ENCODE measurements at places on chromosomes 4 and X. TPM values are rescaled to one million over a fixed set of nuclear protein-coding genes. Genes with fewer than 3 reads are reported as not detected.

The ENPP6 gene
- total RNA-seq = 0.82 TPM

The TMSB15A gene
- 0.39 TPM for total RNA-seq

The ARHGAP4 gene
- 147 TPM for total RNA-seq

The USO1 gene
- 55.8 TPM for total RNA-seq

The PDCL2 gene
- not detected for total RNA-seq

The PDK3 gene
- 45.1 TPM for total RNA-seq

The UGT2B10 gene
- total RNA-seq = not detected

The SLC25A53 gene
- 6.1 TPM for total RNA-seq

The KLHL13 gene
- total RNA-seq = 0.24 TPM

The ADH7 gene
- not detected for total RNA-seq

The TCEAL6 gene
- not detected for total RNA-seq

The MEPE gene
- not detected for total RNA-seq

The RIPPLY1 gene
- total RNA-seq = not detected

The OTUD6A gene
- not detected for total RNA-seq

The HELT gene
- not detected for total RNA-seq

DNA sequence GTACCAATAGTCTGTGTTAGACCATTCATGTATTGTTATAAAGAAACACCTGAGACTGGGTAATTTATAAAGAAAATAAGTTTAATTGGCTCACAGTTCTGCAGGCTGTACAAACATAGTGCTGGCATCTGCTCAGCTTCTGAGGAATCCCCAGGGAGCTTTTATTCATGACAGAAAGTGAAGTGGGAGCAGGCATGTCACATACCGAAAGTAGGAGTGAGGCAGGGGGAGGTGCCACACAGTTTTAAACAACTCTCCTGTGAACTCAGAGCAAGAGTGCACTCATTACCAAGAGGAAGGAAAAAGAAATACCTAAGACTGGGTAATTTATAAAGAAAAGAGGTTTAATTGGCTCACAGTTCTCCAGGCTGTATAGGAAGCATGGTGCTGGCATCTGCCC is 591.2 kb downstream of the PPP4R3C start:
- ATAC-seq = no peak

- no peak for ATAC-seq
Observed at GRCh38 chrX:93695981-93696380, 22.0 kb downstream of the FAM133A start.

DNA sequence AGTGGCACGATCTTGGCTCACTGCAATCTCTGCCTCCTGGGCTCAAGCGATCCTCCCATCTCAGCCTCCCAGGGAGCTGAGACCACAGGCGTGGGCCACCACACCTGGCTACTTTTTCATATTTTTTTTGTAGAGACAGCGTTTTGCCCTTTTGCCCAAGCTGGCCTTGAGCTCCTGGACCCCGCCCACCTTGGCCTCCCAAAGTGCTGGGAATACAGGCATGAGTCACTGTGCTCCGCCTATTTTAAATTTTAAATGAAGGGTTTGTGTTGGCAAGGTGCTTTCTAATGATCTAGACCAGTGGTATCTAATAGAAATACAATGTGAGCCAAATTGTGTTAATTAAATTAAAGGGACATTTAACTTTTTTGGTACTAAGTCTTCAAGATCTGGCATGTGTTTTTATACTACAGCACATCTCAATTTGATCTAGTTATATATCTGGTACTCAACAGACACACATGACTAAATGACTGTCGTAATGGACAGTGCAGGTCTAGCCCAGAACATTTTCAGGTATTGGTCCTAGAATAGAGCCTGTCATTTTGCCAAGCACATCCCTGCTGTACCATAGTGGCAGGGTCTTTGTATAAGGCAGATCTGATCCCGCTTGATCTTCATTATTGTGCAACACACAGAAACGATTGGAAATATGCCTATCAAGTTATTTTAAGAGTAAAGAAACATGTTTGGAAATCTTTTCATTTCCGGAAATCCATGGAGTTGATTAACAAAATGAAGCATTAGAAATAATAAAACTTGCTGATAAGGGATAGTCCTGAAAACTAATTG is 7.3 kb downstream of the PGK1 start:
- ATAC-seq = no peak

GRCh38 chrX:17456526-17456925 is 81.5 kb downstream of the NHS start:
- no peak for ATAC-seq

DNA sequence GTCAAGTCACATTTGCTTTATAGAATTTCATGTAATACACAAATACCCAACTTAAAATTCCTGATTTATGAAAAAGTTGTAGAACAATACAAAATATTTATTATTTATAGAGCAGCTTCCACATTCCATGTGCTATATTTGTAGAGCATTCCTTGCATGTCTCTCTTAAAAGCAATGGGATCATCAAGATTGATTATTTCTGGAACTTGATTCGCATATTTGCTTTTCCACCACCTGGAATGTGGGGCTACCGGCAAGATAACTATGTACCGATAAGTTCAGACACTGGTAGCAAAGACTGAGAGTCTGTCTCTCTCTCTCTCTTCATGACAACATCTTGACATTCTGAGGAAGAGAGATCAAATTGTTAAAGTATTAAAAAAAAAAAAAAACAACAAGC is 59.3 kb downstream of the MAPK10 start:
- ATAC-seq = no peak

- no peak for ATAC-seq
Observed at GRCh38 chr4:93373893-93374860, 454.4 kb upstream of the ATOH1 start.

DNA sequence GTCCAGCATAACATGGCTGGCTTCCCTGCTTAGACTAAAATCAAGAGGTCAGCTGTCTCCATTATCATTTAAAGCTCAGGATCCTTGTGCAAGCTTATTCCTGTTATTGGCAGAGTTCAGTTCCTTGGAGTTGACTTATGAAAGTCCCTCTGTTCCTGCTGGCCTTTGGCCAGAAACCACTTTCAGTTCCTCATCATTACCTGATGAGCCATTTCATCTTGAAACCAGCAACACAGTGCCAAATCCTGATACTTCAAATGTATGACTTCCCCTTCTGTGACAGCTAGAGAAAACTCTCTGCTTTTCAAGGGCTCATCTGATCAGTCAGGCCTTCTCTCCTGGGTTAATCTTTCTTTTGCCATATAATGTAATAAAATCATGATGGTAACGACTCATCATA is 110.6 kb upstream of the FSTL5 start:
- no peak for ATAC-seq

- ATAC-seq = no peak
Observed at GRCh38 chr4:127249066-127249766, 383.5 kb upstream of the INTU start.

GRCh38 chr4:71444395-71444794 is 105.6 kb downstream of the SLC4A4 start:
- ATAC-seq = no peak

GRCh38 chrX:7119950-7120877 is 27.3 kb upstream of the STS start:
- no peak for ATAC-seq

- no peak for ATAC-seq
Observed at GRCh38 chrX:32280921-32281320, 930.4 kb downstream of the DMD start.

DNA sequence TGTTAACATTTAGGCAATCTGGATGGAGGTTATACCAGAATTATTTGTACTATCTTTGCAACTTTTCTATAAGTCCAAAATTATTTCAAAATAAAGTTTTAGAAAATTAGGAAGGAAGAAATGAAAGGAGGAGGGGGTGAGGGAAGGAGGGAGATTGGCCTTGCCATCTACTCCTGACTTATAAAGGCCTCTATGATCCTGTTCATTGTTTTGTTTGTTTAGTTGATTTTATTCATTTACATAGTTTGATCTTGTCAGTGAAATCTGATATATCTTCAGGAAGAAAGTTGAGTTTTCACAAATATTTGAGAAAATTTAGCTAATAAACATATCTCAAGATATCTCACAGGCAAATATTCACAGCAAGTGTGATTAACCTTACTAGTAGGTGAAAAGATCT is 189.3 kb upstream of the NOCT start:
- no peak for ATAC-seq

DNA sequence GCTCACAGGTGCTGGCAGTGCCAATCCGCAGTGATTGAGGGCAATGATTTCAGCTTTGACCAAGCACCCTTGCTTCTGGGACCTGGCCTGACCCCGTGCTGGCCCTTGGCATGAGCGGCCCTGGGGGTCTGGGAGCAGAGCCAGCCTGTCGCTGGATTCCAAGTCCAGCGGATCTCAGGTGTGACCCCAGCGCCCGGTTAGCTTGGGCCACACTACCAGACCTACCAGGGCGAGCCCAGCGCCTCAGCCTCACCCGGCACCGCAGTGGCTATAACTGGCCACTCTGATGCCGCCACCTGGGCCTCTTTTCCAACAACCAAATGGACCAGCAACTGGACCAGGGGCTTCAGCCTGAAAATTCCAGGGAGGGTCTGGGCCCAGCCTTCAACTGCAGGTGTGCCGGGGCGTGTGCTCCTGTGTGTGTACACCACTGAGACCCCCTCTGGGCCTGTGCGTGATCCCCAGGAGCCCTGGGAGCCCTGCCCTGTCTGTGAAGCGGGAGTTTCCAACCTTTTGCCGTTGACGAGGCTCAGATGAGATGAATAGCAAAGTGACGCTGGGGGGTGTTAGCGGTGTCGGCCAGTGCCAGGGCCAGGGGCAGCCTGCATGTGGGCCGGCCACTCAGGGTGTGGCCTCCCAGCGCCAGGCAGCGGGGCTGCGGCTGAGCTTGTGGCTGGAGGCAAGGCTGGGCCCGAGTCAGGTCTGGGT is 658 bp downstream of the SH3TC1 start:
- ATAC-seq = peak; percentile 23

GRCh38 chr4:54378461-54378860 is 149.4 kb downstream of the PDGFRA start:
- ATAC-seq = no peak

GRCh38 chrX:110805303-110805702 is 9.7 kb upstream of the CHRDL1 start:
- ATAC-seq = no peak

DNA sequence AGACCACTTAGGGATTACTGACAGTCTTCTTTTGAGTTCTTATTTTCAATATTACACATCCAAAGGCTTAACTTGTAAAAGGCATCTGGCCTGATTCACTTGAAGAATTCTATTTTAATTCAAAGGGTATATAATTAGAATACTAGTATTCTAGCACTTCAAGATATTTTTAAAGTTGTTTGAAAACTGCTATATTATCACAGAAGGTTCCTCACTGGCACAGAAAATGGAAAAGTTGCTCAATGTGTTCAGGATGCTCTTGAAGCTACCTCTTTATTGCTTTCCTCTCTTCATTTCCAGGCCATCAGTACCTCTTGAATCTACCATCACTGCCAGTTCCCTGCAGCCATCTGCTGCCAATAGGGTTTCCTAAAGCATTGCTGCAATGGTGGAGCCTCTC is 271.4 kb downstream of the KCNIP4 start:
- no peak for ATAC-seq

GRCh38 chr4:45646885-45647590 is 476.8 kb downstream of the GABRG1 start:
- no peak for ATAC-seq

- ATAC-seq = no peak
Observed at GRCh38 chrX:40374486-40374885, 206.3 kb upstream of the ATP6AP2 start.

GRCh38 chr4:123598331-123598730 is 201.7 kb downstream of the SPRY1 start:
- ATAC-seq = no peak

DNA sequence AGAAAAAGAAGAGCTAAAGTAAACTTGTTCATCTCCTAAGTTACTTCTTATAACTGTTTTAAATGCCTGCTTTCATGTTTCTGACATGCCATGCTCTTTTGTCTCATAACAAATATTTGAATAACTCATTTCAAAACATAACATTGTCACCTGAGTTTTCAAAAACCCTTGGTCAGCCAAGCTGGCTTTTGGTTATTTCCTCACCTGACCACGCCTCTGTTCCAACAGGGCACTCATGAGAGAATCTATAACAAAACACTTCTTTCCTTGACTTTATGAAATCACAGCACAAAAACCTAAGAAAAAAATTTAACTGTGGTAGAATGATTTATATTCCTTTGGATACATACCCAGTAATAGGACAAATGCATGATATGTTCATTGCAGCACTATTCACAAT is 172.9 kb upstream of the GALNT7 start:
- no peak for ATAC-seq

- ATAC-seq = peak; percentile 87
Observed at GRCh38 chr4:10106421-10107039, 10.1 kb downstream of the WDR1 start.

GRCh38 chrX:48972220-48973164 is 848 bp upstream of the KCND1 start:
- ATAC-seq = peak; percentile 66

- ATAC-seq = peak; percentile 86
Observed at GRCh38 chrX:39331082-39331704, 529.9 kb downstream of the MID1IP1 start.

DNA sequence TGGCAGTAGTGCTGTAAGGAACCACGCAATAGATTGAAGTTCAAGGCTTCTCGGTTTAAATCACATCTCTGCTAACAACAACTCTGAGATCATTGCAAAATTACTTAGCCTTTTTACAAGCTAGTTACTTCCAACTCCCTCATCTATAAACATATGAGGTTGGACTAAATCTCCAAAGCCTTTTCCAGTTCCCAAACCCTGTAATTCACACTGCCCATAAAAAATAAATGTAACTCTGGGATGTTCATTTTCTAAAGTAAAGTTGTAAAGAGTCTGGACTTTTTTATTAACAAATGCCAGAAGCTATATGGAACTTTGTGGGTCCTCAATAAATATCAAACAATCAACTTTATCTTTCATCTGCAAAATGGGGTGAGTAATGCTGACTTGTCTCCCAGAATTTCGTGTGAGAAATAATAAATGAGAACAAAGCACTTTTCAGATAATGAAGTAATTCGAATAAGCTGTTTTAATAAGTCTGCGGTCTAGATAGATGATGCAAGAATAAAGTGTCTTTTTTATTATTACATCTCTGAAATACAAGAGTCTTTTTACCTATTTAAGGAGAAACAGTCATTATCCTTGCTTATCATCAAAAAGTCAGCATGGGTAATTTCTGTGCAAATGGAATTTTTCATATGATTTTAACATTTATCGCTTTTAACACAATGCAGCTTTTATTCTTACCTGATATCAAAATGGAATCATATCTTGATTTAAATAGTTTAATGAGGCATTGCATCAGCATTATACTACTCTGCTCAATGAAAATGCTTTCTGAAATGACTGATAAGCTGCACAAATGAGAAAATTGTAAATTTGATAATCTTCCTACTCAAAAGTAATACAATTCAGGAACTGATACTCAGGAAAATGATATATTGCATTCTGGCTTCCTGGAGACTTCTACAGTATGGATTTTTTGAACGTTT is 252.6 kb downstream of the BANK1 start:
- ATAC-seq = no peak

- ATAC-seq = no peak
Observed at GRCh38 chr4:98712607-98713006, 54.2 kb upstream of the TSPAN5 start.

DNA sequence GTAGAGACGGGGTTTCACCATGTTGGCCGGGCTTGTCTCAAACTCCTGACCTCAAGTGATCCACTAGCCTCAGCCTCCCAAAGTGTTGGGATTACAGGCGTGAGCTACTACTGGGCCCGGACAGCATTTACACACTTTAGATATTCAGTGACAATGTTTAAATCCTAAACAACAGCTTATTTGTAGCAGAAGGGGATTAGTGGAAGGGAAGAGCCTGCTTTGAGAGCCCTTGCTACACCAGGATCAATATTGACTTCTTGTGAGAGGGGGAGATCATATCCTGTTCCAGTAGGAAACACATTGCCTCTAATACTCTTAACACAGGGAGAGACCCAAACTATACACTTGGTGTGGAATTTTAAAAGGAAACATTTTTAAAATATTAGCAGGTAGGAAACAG is 7.1 kb downstream of the MGST2 start:
- ATAC-seq = no peak

GRCh38 chr4:119314356-119314755 is 7.6 kb downstream of the FABP2 start:
- ATAC-seq = peak; percentile 59
